Vein endothelial cell (primary cell): ENCODE measurements at places on chromosomes 2 and 18. TPM values are rescaled to one million over a fixed set of nuclear protein-coding genes. Genes with fewer than 3 reads are reported as not detected.

The XDH gene
- not detected in 2 replicates for total RNA-seq

The NRP2 gene
- total RNA-seq, result 272 and 443 TPM in 2 replicates

The FOXD4L1 gene
- under 0.01 TPM in 1 of 2 replicates, not detected in the other for total RNA-seq

The MBOAT2 gene
- 5.6 and 8.3 TPM in 2 replicates for total RNA-seq

The ZAP70 gene
- not detected in 2 replicates for total RNA-seq

The LIMS2 gene
- 14.6 and 19.6 TPM in 2 replicates for total RNA-seq

The ATP6V1B1 gene
- not detected in 2 replicates for total RNA-seq

The CRYGD gene
- not detected in 2 replicates for total RNA-seq
